NCI-H1092 (cell line): ENCODE measurements at places on chromosomes 16 and 17.
A peak's percentile ranks its signal among the peaks of the same experiment; 100 is the strongest.

DNA sequence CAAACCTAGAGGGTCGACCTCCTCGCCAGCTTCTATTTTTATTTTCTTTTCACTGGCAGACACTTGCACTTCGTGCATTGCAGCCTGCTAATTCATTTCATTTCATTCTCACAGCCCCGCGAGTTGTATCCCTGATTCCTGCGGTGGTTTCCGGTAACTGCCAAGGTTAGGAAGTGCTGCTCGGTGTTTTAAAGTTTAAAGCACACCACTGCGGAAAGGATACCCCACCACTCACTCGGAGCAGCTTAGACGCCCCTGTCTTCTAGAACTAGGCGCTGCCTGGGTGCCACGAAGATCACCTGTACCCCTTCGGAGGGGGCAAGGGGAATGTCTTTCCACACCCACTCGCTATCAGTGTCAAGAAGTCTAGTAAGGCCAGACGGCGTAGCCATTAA is 509 bp downstream of the CNEP1R1 start:
- no peak for DNase-seq

GRCh38 chr17:48544349-48545021 is 424 bp downstream of the HOXB2 start:
- peak; percentile 63 for DNase-seq

GRCh38 chr16:68306633-68307032 is 4.1 kb downstream of the SLC7A6OS start:
- no peak for DNase-seq

DNA sequence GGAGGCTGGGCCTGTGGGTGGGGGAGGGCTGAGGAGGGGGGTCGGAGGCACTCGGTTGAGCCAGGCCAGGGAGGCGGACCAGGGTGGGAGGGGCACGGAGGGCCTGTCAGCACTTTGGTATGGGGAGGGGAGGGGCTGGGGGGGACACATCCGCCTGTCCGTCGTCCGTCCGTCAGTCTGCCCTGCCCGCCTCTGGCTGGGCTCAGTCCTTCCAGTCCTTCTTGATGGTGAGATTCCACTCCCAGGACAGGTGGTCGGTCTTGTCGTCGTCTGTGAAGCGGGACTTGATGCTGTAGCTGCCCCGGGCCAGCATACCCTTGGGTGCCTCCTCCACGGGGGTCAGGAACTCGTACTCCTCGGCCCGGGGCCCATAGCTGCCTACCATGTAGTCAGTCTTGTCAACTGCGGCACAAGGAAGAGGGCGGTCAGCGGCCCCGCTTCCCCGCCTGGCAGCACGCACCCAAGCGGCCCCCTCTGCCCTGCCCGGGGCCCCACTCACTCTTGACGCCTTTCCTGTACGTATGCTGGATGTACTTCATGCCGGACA is 2.4 kb downstream of the ARHGDIA start:
- no peak for DNase-seq

DNA sequence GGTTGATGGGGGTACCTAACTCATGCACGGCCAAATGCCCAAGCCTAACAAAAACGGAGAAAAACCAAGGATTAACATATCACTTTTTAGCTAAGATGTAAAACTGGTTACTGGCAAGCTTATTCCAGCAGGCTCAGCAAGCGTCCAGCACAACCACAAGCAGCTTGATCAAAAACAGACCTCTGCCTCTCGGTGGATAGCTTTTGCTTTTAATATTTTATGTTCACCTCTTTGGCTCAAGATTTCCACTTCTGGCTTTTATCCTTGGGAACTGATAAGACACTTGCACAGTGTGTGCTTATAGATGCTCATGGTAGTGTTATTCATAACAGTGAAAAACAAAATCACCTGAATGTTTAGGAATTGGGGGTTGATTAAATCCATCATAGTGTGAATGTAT is 206.9 kb upstream of the CACNG5 start:
- DNase-seq = no peak

DNA sequence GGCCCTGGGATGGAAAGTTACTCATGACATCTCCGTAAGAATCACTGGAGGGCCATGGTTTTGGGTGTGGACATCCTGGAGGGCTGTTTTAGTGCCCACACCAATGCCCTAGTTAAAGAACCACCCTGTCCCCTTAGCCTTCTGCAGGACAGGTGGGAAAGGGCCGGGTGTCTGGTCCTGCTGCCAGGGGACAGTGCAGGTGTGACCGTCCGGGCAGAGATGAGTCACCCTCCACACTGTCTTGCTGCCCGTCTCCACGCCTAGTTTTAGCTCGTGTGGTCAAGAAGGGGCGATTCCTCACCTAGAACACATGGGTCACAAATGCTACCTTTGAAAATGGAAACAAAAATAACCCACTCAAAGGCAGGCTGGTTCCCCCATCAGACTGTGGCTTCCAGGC is 17.0 kb downstream of the CEP295NL start:
- DNase-seq = no peak

GRCh38 chr16:28078261-28078660 is 14.7 kb upstream of the GSG1L start:
- DNase-seq = no peak

DNA sequence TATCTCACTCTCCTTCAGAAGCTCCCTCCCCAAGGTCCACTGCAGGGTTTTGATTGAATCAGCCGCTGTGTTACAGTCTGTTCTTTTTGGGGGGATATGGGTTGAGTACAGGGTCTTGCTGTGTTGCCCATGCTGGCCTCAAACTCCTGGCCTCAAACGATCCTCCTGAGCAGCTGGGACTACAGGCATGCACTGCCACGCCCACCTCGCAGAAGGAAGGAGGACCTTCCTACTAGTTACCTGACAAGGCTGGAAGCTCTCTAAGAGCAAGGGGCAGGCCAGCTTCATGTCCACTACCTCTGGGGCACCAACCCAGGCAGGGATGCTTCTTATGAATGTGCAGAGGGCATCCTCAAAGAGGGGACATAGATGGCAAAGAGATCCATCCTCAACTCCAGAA is 1.9 kb upstream of the MMP28 start:
- DNase-seq = no peak

GRCh38 chr17:66781135-66781534 is 53.8 kb upstream of the CACNG5 start:
- no peak for DNase-seq

DNA sequence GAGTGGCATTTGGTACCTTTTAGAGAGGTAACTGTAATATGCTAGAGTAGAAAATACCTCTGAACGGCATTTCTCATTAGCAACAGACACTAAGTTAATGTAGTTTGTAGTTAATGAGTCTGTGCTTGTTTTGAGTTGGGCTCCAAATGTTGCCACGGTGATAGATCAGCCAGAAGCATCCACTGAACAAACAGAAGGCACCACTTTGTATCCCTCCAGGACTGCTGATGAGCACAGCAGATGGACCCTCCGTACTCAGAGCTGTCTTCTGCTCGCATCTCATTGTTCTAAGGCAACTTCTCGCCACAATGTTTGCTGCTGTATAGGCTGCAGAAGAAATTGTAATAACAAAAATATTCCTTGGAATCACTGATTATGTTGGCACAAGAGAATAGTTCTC is 56.1 kb downstream of the TNRC6C start:
- no peak for DNase-seq

GRCh38 chr17:68460715-68461114 is 3.4 kb upstream of the WIPI1 start:
- no peak for DNase-seq

DNA sequence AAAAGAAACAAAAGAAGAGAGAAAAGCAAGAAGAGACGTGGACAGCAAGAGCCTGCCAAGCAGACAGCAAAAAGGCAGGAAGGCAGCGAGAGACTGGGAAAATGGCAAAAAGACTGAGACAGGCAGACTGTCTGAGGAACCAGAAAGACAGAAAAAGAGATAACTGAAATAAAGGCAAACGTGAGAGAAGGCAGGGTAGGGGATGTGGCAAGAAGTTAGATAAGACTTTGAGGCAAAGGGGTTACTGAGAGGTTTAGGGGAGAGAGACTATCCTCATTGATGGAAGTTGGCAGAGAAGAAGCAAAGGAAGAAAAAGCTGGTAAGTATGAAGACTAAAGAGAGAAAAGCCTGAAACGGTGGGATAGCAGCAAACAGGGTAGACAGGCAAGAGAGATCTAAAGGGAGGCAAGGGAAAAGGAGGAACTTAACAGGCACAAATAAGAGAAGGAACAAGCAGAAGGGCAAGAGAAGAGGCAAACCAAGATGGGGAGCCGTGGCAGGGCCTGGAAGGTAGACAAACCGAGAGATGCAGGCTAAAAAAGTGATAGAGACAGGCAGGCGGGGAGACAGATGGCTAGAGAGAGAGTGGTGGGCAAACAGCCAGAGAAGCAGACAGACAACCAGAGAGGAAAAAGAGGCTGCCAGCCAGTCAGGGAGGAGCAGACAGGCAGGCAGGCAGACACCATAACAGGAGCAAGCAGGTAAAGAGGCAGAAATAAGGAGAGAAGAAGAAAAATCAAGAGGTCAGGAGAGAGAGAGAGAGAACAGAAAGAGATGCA is 7.1 kb upstream of the CHD3 start:
- peak; percentile 53 for DNase-seq

DNA sequence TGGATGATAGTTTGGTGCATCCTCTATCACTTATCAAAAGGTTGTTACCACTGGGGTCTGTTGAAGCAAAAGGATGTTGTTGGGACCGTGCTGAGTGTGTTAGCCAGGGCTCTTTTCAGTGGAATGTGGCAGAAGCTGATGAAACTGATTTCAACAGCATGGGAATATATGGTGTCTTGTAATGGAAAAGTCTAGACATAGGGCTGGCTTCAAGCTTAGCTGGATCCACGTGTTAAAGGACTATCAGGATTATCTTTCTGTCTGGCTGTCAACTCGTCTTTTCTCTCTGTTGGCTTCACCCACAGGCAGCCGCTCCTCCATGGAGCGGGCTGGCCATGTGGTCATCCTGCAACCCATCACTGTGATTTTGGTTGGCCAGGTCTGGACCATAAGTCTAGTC is 8.7 kb downstream of the SNX29 start:
- no peak for DNase-seq

GRCh38 chr16:76346210-76346609 is 69.0 kb downstream of the CNTNAP4 start:
- no peak for DNase-seq

DNA sequence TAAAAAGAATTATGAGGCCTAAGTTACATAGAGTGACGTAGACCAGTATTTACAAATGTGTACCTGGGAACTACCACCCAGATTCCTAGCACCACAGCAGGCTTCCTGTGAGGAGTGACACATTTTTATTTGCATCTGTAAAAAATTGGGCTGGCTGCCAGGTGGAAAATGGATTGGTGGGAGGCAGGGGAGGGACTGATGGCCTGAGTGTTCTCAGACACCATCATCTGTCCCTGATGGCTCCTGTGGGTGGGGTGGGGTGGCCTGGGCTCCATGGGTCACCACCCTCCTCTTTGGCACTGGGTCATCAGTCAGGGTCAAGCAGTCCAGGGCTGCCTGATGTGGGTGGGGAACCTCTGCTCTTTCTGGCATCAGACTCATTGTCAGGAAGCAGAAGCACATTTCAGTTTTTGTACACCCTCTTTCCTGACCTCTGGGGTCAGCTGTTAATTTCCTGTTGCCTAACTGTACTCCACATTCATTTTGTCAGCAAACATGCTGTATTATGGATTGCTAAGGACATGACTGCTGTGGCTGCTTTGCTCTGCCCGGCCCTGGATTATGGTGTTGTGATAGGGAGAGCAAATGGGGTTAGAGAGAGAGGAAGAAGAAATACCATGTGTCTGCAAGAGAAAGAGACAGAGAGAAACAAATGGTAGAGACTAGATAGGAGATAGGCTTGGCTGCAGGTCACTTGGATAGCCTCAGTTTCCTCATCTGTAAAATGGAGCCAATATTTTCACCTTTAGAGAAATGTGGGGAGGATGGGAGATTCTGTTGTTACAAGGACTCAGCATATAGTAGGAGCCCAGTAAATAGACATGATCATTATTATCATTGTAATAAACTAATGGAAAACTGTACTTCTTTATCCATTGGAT is 11.6 kb upstream of the MFAP4 start:
- DNase-seq = no peak

DNA sequence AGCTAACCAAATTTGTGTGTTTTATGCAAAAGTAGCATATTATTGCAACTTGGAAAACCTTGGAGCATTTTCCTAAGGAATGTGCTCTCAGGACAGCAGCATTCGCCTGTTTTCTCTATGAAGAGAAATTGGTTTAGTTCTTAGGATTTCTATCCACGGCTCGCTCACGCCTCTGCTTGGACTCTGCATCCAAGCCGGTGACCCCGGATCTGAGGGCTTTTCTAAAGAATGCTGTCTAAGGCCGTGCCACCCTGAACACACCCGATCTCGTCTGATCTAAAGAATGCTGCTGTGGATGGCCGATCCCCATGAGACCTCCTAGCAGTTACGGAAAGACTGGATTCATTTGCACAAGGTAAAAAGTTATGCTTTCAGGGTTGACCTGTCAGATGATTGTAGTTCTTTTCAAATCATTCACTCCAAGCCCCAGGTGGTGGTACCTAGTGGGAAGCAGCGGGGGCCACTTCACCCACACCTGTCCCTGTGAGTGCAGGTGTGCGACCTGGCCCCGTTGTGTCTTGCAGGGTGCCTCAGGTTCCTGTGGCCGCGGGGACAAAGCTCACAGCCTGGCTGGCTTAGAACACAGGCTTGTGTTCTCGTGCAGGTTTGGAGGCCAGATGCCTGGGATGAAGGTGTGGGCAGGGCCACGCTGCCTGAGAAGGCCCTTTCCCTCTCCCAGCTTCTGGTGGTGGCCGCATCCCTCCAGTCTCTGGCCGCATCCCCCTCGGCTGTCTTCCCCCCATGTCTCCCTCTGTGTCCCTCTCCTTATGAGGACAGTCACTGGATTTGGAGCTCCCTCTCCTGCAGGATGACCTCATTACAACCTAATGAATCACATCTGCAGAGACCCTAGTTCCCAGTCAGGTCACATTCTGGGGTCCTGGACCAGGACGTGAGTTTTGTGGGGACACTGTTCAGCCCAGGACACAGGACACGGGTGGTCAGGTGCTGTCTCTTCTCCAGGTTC is 71.1 kb downstream of the BANP start:
- DNase-seq = no peak

DNA sequence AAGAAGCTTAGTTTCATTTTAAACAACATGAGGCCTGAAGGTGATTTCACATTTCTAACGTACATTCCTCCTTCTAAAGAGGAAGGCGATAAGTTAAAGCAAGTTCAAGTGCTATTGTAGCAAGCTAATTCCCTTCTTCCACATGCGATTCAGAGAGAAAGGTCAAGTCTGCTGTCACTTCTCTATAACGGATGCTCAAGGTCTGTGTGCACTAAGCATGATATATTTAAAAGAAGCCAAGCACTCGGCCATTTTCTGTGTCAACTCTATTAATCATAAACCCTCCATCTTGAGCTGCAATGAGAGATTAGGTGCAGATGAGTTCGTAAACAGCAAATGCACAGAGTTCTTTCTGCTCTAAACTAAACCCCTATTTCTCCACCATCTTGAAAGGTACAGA is 568.8 kb upstream of the ZFHX3 start:
- no peak for DNase-seq

DNA sequence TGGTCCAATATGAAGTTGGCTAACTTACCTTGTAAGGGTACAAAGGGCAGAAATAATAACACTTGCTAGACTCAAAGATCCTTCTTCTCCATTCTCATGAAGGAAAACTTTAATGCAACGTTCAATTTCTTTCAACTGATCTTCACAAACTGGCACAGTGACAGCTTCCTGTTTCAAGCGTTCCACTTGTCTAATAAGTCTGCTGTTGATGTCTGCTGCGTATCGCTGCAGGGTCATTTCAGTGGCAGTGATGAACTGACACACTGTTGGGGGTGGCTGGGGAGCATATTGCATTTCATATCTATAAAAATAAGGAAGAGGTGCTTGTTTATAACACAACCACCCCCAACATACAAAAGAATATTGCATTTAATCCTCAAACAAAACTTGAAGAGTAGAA is 33.5 kb upstream of the ARL6IP1 start:
- DNase-seq = no peak

GRCh38 chr16:68960910-68961309 is 117.6 kb downstream of the TANGO6 start:
- no peak for DNase-seq

GRCh38 chr17:17056156-17056539 is 13.9 kb downstream of the MPRIP start:
- DNase-seq = no peak
